Lower lobe of right lung (tissue), 2 donors: ENCODE measurements at places on chromosomes 1 and 21. TPM values are rescaled to one million over a fixed set of nuclear protein-coding genes. Genes with fewer than 3 reads are reported as not detected.
A peak's percentile ranks its signal among the peaks of the same experiment; 100 is the strongest.

- no peak for DNase-seq
Observed at GRCh38 chr1:34781844-34782391, 904 bp downstream of the GJB3 start.

The ADGRB2 gene
- 1.1 TPM for total RNA-seq

The HSPB7 gene
- total RNA-seq, result 4.9 TPM

DNA sequence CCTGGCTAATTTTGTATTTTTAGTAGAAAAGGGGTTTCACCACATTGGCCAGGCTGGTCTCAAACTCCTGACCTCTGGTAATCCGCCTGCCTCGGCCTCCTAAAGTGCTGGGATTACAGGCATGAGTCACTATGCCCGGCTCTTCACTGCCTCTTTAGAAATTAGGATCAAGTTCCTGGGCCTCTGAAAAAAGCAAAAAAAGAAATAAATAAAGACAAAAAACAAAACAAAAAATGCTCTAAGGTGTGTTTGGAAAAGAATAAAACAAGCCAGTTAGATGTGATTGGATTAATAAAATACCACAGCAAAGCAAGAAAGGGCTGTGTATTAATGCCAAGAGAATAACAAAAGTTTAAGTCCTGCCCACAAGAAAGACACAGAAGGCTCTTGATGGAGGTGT is 4.2 kb upstream of the ABCB10 start:
- no peak for DNase-seq

GRCh38 chr1:227437495-227438008 is 119.3 kb upstream of the CDC42BPA start:
- DNase-seq, result no peak

DNA sequence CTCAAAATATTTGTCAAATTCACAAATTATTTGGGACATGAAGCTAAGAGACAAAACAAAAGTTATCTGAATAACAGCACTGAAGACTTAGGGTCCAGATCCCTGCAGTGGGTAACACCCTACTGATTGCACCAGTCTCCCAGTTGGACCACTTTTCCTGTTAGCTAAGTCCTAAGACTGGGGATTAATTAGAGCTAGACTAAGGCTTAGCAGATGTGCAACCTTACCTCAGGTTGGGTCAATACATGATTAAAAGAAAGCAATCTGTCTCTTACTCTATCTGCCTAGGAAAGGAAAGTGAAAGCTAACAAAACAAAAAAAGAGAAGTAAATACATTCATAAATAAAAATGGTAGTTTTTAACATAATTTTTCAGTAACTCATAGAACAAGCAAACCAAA is 737.2 kb upstream of the CHRM3 start:
- DNase-seq, result no peak

DNA sequence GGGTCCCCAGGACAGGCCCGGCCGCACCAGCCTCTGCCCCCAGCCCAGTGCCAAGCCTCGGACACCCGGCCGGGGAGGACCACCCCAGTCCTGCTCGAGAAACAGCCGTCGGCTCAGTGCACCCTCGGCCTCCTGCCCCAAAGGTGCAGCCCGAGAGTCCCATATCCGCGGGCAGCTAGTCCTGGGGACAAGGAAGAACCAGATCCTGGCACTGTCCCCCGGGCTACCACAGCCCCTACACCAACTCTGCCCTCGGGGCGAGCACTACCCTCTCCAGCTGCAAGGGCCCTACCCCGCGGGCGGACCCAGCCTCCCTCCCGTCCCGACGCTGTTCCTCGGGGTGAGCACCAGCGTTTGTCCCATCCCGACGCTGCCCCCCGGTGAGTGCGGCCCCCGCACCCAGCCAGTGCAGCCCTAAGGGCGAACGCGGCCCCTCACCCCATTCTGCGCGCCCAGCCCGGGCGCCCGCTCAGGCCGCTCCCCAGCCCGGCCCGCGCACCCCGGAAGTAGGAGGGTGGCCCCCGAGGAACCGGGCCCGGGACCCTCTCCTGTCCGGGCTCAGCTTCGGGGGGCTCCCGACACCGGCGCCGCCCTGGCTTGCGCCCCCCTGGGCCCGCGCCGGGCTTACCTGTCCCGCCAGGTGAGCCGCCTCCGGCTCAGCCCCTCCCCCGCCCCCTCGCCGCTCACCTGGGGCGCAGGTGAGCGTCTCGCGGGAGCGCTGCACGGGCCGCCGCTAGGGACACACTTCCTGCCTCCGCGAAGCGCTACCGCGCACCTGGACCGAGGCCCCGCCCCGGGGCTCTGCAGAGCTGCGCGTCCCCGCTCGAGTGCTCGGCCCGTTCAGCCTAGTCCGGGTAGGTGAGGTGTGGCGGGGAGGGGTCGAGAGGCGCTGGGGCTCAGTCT is at the start of gene KDF1:
KDF1 (minus strand) TSS at position 747 of the 903 bp plus-strand sequence. CDS start 8,088 bp downstream, outside the sequence.
- DNase-seq, result peak; percentile 92

The UBL4B gene
- not detected for total RNA-seq

- no peak for DNase-seq
Observed at GRCh38 chr1:194378517-194378916, 1192.1 kb upstream of the B3GALT2 start.

GRCh38 chr1:18481921-18482701 is 1.4 kb downstream of the KLHDC7A start:
- no peak for DNase-seq

- no peak for DNase-seq
Observed at GRCh38 chr21:32237021-32237420, 41.8 kb downstream of the MIS18A start.

GRCh38 chr21:32328595-32328994 is 29.9 kb downstream of the MRAP start:
- no peak for DNase-seq

The IFNLR1 gene
- 11.7 TPM for total RNA-seq

GRCh38 chr1:113999799-114000198 is 20.5 kb downstream of the OLFML3 start:
- DNase-seq, result no peak

The CD1B gene
- total RNA-seq, result not detected

GRCh38 chr1:224782281-224783000 is 147.0 kb upstream of the DNAH14 start:
- no peak for DNase-seq

DNA sequence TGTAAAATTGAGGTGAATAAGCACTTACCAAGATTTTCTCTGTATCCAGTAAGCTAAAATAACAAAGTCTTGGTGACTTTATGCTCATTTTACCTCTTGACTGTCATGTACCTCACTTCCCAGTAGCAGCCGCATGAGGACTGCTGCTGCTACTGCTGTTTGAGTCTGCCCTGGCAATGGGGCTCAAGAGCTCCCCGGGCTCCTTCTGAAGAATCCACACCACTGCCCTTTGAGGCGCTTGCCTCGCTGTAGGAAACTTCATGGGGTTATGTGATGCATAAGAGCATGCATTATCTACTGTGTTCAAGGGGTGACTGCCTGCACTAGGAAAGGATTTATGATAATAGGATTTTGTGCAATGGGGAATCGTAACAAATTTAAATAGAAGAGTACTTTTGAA is 113.5 kb downstream of the NTNG1 start:
- DNase-seq, result no peak

DNA sequence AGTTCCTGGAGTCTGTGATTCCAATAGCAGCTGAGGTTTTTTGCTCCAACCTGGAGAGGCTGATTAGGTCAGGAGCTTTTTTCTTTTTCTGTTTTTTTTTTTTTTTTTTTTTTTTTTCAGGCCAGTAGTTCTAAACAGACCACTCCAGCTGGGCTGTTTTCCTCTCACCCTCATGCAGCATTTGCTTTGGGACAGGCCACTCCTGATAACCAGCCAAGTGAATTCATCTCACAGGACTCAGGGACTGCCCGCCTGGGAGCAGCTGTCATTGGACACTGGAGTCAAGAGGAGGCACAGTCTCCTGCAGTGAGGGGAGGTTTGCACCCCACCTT is 22.9 kb downstream of the PLXNA2 start:
- DNase-seq, result no peak

DNA sequence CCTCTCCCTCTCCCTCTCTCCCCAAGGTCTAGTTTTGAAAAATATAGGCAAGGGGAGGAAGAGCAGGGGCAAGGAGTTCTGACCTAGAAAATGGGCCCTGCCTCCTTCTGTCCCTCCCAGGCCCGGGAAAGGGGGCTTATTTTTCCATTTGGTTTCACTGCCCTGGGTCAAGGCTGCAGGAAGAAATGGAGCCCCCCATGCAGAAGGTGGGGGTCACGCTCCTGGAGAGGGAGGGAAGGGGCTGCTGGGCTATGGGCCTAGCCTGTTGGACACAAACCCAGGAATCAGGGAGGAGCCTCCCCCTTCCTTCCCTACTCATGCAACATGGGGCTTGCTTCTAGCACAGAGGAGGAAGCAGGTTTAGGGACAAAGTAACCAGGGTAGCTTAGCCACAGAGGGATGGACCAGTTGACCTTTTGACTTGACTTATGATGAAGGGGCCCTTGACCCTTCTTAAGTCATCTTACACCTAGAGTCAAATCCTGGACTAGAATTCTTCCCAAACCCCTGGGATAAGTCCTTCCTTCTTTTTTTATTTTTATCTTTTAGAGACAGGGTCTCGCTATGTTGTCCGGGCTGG is 70.4 kb upstream of the SSBP3 start:
- DNase-seq, result no peak

DNA sequence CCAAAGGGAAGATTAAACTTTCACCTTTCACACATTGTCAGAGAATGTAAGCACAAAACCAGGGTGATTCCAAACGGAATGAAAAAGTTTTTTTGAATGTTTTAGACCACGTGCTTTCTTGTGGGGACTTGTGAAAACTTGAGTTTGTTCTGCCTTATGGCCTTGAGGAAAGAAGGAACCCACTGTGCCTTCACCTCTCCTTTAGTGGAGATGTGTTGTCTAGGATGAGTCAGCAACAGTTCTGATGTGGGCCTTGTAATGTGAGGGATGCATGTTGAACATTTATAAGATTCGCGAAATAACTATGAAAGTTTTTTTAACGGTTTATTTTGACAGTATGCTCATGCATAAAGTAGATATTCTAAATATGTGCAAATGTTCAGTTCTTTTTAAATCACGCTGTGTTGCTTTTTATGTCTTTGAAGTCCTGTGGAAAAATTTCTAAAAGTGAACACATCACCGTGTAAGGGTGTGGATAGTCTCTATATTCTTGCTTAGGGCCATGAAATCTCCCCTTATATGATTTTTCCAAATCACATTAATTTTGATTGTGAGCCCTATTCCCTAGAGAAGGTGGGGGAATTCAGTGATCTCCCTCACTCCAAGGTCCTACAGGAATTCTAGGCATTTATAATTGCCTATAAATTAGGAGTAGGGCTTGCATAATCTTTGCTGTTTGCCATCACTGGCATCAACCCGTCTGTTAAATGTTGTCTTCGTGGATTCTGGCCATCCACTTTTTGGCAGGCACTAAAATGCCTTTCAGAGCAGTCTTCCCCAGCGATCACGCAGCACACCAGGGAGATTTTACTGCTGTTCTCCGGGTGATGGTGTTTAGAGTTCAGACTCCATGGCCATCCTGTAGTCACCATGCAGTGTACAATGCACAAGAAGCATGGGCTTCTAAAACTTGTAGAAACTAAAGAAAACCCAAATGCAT is 47.4 kb downstream of the PLA2G4A start:
- DNase-seq, result no peak

GRCh38 chr1:75990686-75991085 is 58.5 kb upstream of the ASB17 start:
- DNase-seq, result no peak

DNA sequence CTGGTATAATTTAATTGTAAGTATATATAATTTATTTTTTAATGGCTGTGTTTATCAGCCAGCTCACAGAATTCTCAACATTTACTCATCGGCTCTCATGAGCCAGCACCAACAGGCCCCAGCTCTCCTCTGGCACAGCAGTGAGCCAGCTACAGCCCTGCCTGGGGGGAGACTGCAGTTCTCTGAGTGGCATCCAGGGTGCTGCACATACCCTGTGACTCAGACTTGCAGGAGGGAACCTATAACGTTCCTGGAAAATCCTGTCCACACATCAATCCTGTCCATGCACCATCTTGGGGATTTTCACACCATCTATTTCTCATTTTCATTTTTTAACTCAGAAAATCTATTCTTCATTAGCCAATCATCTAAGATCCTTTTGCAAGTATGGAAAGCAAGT is 36.5 kb downstream of the FHAD1 start:
- DNase-seq, result no peak

The AMY1B gene
- total RNA-seq, result 5.8 TPM

DNA sequence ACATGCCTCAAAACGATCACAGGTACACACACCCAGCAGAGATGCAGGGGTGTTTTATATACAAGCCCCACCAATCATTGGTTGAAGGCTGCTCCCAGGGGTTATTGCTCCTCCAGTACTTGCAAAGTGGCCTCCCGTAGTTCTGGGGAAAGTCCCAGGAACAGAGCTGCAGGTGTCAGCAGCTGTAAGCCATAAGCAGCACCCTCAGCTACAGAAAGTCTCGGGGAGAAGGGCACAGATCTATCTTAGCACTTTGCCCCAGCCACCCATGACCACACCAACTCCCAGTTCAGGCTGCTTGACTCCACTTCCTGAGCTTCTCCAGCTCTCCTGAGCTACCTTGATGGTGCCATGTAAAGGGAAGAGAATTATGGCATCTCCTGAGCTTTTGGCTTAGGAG is 222.7 kb upstream of the GJB5 start:
- no peak for DNase-seq

The CGN gene
- total RNA-seq, result 52.9 TPM

GRCh38 chr1:21623410-21623961 is 45.7 kb downstream of the RAP1GAP start:
- peak; percentile 92 for DNase-seq

The CMPK1 gene
- total RNA-seq, result 116 TPM

- DNase-seq, result no peak
Observed at GRCh38 chr1:8121261-8122159, 95.4 kb upstream of the ERRFI1 start.

GRCh38 chr1:54869173-54869851 is 17.7 kb downstream of the DHCR24 start:
- DNase-seq, result no peak
